Heart left ventricle (tissue), 16 donors: ENCODE measurements at places on chromosomes 3 and 15. TPM values are rescaled to one million over a fixed set of nuclear protein-coding genes. Genes with fewer than 3 reads are reported as not detected.

DNA sequence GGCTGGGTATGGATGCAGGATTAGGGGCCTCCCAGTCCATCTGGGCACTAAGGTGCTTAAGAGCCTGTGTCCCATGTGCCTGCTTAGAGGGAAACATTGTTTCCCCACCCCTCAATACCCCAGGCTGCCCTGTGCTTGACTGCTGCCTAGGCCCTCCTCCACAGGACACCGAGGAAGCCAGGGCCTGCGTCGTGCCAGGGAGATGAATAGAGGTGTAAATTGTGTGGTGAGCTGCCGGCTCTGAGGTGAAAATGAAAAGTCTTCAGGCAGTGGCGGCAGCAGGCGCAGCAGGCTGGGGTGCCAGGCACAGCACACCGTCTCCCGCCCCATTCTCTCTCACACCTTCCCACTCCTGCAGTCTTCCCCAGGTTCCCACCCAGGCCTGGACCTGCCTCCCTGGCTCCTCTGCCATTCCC, 13.9 kb upstream of the GRM2 start:
- no peaks in the 10 kb centered on the region for H3K27me3 ChIP-seq
- peaks cover 16% of the 10 kb centered on the region for H3K4me1 ChIP-seq
- no peak for DNase-seq
- peaks cover 49% of the 10 kb centered on the region for H3K36me3 ChIP-seq

- H3K27me3 ChIP-seq, result no peaks in the 10 kb centered on the region
- DNase-seq, result no peak
- no peak overlapping the region for H3K4me3 ChIP-seq
- no peaks in the 10 kb centered on the region for H3K36me3 ChIP-seq
- H3K4me1 ChIP-seq, result peaks cover 50% of the 10 kb centered on the region
These were observed 165.3 kb downstream of the FNDC3B start for GRCh38 chr3:172204716-172205115.

DNA sequence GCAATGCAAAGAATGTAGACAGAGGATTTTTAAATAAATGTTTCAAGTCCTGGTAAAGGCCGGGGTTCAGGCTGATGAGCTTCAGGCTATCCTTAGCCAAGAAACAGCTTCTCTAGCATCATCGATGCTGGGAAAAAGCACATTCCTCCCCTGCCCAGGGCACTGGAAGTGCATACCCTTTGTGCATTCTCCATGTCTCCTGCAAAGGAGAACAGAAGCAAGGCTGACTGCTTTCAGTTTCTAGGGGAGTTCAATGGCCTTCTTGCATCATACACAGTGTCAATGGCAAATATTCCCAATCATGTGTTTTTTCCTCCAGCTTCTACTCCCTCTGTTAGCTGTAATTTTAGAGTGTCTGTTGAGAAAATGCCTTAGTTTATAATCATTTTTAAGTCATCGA, 59.9 kb downstream of the GPR176 start:
- H3K27me3 ChIP-seq, result no peaks in the 10 kb centered on the region
- DNase-seq, result no peak
- no peaks in the 10 kb centered on the region for H3K4me1 ChIP-seq
- no peaks in the 10 kb centered on the region for H3K36me3 ChIP-seq
- H3K27ac ChIP-seq, result no peak overlapping the region
- no peak overlapping the region for H3K4me3 ChIP-seq

DNA sequence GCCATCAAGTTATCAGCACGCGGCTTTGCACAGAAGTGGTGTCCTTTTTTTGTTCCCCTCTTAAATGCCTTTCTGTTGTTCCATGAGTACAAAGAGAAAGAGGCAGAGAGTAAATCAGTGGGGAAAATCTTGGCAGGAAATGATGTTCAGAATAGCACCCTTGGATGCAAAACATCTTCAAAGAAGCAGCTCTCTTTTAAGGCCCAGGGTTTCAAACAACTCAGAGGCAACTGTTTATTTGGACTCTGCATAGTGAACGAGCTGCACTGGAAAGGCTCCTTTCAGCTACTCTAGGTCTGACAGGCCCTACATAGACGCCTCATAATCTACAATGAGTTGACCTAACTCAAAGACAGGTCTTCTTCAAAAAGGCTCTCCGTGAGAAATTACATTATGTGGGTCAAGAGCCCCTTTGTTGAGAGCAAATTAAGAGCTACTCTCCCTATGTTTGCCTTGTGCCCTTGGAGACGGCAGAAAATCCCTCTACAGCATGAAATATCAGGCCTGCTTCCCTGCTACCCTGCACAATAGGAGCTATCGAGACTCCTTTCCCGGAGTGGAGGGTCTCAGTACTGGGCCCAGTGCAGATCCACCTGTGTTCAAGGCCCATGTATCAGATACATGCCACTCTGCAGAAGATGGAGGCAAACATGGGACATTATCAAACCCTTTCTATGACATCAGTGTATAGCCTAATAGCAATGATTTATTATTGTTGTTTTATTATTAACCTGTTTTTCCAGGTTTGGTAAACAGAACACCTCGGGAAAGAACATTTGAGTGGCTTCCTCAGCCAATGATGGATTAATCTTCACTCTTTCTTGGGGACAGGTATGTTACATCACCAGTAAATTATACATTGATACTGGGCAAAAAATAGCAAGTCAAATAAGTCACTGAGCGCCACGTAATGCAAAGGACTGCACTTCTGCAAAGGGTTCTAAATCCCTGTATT, 53.1 kb downstream of the HEG1 start:
- H3K4me3 ChIP-seq, result no peak overlapping the region
- H3K4me1 ChIP-seq, result peaks cover 64% of the 10 kb centered on the region
- peaks cover 98% of the 10 kb centered on the region for H3K36me3 ChIP-seq

GRCh38 chr15:48109856-48110531, 10.8 kb upstream of the SLC24A5 start:
- no peaks in the 10 kb centered on the region for H3K36me3 ChIP-seq
- no peak overlapping the region for H3K27ac ChIP-seq
- H3K4me1 ChIP-seq, result no peaks in the 10 kb centered on the region
- H3K27me3 ChIP-seq, result peaks cover 24% of the 10 kb centered on the region
- no peak overlapping the region for H3K4me3 ChIP-seq

- H3K27ac ChIP-seq, result no peak within 1 kb of the TSS
- H3K36me3 ChIP-seq, result no peaks in the 10 kb centered on the region
- H3K27me3 ChIP-seq, result no peaks in the 10 kb centered on the region
- no peak for DNase-seq
- H3K4me1 ChIP-seq, result no peaks in the 10 kb centered on the region
These were observed at the start of gene GPR171 for GRCh38 chr3:151203051-151203420. Gene GPR171 (minus strand): TSS chr3:151203216. CDS start chr3:151199386, 3,830 bp downstream.

DNA sequence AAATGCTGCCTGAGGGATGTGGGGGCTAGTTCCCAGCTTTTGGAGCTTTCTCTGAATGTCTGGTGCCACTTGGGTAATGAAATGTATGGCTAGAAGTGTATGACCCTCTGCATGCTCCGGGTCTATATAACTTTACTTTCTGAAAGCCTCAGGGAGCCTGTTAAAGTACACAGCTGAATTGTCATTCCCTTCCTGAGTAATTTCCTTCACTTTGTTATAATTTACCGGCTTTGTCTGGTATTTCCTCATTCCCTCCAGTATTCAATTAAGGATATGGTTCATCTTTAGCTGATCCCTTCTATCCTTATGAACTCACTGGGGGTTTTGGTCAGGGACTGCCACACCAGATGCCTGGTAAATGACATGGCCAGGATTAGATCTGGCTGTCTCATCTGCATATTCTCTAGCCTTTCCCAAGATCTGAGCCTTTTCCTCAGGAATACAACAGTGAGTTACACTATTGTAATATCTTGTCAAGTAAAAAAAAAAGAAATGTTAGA, 620.3 kb downstream of the ZPLD1 start:
- H3K4me3 ChIP-seq, result no peak overlapping the region
- no peak overlapping the region for H3K27ac ChIP-seq
- no peak for DNase-seq
- no peaks in the 10 kb centered on the region for H3K27me3 ChIP-seq
- no peaks in the 10 kb centered on the region for H3K4me1 ChIP-seq

DNA sequence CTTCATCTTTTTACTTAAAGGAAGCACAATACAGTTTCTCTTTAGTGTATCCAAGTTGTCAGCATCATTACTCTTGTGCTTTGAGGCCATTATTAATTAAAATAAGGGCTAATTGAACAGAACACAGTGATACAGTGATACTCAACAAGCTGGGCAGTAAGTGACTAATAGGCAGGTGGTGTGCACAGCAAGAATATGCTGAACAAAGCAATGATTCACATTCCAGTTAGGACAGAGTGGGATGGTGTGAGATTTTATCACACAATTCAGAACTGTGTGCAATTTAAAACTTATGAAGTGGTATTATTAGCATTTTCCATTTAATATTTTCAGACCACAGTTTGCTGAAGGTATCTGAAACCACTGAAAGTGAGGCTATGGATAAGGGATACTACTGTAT, 116.9 kb downstream of the PLOD2 start:
- no peaks in the 10 kb centered on the region for H3K4me1 ChIP-seq
- DNase-seq, result no peak
- H3K27me3 ChIP-seq, result no peaks in the 10 kb centered on the region
- no peaks in the 10 kb centered on the region for H3K36me3 ChIP-seq
- no peak overlapping the region for H3K4me3 ChIP-seq

ATP13A4 gene
- total RNA-seq, result not detected

MDFIC2 gene
- not detected for total RNA-seq

CCDC191 gene
- total RNA-seq, result 1.4 TPM
